ENCODE measurements at places on chromosomes 12 and 14.

GRCh38 chr14:88553886-88554456, 836 bp downstream of the PTPN21 start:
- DNase-seq: no peak

DNA sequence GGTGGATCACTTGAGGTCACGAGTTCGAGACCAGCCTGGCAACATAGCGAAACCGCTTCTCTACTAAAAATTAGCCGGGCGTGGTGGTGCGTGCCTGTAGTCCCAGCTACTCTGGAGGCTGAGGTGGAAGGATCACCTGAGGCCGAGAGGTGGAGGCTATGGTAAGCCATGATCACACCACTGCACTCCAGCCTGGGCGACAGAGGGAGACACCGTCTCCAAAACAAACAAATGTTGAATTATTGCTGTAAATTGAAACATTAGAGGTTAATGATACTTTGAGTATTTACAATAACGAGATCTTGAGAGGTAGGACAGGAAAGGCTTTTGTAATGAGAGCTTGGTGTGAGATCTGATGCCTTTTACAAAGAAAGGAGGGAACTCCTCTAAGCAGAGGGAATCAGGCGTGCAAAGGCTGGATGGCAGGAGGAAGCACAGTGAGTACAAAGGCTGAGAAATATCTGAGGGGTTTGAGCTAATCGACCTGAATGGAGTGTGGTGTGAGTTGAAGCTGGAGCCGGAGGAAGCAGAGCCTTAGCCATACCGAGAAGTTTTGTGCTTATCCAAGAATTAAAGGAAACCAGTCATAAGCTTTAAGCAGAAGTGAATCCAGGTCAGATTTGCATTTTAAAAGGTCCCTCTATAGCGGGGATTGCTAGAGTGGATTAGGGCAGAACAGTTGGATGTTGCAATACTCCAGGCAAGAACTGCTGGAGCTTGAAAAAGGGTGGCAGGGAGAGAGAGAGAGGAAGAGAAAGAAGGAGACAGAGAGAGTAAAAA, 1.1 kb downstream of the RHNO1 start:
- DNase-seq: no peak

DNA sequence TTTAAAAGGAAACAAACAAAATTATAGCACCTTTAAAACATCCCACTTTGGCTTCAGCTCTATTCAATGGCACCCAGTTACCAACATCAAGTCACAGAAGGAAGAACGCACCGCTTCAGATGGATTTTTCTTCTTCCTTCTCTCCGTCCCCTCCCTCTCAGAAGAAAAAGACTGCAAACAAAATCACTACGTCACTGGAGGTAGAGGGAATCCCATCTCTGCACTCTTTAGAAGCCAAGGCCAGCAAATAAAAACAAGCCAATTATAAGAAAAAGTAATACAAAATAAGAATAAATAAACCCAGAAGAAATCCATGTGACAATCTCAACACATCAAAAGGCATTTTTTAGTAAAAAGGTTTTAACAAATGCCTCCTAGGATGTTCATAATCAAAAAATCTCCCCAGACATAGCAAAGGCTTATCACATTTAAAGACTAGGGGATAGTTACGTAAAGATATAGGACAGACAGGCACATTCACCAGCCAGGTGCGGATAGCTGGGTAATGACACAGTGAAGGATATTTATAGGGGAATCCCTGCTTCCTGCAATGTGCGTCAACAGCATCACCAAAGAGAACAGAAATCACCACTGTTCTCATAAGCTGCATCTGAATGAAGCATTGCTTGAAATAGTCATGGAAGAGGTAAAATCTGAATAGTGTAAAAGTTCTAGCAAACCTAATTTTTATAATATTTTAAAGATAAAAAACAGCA, 89.4 kb downstream of the R3HDM2 start:
- DNase-seq: no peak

GRCh38 chr14:103072595-103073366, 11.2 kb upstream of the LBHD2 start:
- DNase-seq: peak; percentile 57

Measured in upper lobe of left lung (tissue), 6 donors.